ENCODE measurements at places on chromosomes 3 and 15.

DNA sequence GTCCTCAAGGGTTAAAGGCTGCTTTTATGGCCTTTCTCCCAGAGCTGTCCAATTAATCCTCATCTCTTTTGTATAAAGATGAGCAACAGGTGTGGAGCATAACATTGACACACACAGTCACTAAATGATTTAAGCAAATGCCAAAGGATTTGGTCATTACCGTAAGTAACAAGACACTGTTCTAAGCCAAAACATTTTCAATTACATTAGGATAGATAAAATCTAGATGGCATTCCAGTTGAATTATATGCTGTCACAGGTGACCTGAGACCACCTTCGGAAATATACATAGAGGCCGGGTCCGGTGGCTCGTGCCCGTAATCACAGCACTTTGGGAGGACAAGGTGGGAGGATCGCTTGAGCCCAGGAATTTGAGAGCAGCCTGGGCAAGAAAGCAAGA is 105.3 kb upstream of the UBE3A start:
- no peak for DNase-seq

DNA sequence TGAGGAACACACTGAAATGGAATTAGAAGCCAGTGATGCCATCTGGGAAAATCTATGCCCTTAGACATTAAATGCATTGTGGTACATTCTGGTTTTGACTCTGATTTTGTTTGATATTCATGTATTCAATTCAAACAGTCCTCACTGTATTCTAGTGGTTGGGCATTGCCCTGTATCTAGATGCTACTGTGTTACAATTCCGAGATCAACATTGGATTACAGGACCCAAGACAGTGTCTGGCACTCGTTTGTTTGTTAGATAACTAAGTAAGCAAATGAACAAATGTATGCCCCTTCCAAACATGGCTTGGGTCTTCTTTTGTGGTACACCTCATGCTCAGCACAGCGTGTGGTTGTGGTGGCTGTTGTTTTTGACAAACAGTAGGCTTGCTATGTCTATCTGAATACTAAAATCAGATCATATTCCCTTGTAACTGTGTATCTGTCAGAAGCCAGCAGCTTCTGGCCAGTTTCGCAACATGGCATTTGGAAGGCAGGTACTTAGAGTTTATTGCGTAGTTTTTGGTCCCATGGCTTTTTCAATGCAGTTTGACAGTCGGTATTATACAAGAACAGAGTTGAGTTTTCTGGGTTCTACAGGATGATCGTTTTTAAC is 5.7 kb downstream of the FILIP1L start:
- DNase-seq, result no peak

GRCh38 chr15:40955141-40955903 is 2.1 kb downstream of the CHAC1 start:
- no peak for DNase-seq

- peak; percentile 84 for DNase-seq
These were observed 115.8 kb downstream of the EPHA3 start for GRCh38 chr3:89223188-89223587.

DNA sequence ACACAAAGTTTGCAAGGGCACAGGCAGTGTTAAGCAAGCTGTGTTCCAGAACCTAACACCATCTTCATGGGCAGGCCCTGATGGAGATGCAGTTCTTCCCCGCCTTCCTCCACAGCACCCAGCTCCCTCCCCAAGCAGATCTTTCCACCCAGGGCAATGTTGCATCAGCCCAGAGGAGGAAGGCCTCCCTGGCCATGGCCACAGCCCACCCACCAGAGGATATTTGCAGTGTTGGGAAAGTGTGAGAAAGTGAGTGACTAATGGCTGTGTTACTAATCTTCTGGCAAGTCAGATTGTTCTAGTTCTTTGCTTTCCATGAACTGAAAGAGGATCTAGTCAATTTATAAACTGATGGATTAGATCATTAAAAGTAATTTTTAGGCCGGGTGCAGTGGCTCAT is 42.0 kb upstream of the ATP10A start:
- DNase-seq, result no peak

DNA sequence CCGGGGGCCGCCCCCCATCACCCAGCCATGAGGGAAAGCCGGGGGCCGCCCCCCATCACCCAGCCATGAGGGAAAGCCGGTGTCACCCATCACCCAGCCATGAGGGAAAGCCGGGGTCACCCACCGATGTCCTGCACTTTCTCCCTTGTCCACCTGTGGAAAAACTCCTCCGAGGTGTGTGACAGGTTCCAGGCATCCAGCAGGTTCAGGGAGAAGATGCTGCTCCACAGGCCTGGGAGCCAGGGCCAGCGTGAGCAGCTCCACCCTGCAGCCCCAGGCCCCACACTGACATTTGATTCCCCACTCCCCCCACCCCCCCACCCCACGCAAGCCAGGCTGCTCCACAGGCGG is 15.5 kb upstream of the EHD4 start:
- no peak for DNase-seq

DNA sequence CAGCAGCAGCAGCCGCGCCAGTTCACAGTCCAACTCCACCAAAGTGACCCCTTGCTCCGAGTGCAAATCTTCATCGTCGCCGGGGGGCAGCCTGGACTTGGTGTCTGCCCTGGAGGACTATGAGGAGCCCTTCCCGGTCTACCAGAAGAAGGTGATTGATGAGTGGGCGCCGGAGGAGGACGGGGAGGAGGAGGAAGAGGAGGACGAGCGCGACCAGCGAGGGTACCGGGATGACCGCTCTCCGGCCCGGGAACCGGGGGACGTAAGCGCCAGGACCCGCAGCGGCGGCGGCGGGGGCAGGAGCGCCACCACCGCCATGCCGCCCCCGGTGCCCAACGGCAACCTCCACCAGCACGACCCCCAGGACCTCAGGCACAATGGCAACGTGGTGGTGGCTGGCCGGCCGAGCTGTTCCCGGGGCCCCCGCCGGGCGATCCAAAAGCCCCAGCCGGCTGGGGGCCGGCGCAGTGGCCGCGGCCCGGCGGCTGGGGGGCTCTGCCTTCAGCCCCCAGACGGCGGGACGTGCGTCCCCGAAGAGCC is 224.1 kb upstream of the IL12A start:
- no peak for DNase-seq

DNA sequence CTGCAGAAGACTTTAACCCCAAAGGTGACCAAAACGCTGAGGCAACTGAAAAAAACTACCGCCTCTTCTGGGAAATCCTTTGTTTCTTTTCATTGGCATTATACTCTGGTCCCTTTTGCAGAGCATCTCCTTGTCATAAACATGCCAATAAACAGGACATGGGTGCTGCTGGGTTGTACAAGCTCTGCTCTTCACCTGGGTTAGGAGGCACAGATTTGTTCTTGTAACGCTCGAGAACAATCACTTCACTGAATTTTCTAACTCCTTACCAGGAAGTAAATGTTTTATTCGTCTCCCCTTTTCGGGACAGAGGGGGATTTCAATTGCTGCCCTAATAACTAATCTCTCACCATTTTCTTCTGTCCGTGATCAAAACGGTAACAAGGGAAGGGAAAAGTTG is 1.3 kb downstream of the PLCH1 start:
- DNase-seq, result no peak

GRCh38 chr15:91860498-91860897 is 7.0 kb downstream of the SLCO3A1 start:
- DNase-seq, result no peak

DNA sequence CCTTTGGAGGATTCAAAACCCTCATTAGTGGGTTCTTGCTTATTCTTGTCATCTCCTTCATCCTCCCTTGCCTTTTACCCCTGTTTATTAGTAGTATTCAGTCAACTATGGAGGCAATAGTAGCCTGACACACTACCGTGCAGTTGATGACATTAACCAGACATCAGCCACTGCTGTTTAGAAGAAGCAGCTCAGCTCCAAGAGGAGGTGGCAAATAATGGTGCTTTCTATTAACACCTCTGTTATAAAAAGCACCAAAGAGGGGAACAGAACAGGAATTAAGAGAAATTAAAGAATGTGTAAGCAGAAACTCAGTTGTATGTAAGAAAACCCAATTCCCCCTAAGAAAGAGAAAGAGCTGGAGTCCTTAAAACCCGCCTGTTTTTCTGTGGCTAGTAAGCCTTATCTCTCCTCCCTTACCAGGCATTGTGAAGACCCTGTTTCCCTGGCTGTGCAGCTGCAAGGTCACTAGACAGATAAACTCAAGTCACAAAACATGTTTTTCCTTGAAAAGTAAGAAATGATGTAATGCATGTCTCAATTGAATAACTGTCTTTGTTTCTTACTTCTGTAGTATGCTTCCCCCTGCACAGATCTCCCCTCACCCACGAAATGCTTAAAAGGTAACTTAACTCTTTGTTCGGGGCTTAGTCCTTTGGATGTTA is 21.2 kb downstream of the CCR4 start:
- DNase-seq, result no peak

DNA sequence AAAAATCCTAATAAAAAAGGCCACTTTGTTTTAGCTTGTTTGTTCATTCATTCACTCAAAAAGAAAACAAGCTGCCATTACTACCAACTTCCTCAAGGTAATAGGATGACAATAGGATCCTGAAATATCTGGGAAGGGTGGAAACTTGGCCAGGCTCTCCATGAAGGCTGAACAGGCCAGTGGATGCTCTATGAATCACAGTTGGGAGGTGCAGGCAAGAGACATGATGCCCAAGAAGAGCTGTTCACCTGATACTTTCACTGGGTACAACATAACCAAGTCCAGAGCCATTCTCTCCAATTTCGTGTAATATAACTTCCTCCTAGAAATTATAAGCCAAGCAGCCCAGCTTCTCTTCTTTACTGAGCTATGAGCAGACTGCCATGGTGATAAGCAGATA is 37.3 kb downstream of the NMNAT3 start:
- DNase-seq, result no peak

DNA sequence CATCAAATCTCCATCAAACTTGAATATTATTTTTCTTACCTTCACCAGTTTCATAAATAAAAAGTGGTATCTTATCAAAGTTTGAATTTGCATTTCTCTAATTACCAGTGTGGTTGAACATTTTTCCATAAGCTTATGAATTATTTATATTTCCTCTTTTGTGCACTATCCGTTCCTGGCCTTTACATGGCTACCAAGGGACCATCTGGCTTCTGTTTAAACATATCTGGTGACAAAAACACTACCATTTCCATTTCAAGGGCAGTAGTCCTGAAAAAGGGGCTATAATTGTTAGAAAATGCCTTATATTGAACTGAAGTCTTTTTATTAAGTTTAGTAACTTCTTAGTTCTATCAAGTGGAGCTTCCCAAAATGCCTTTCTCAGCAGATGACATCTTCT is 44.3 kb upstream of the TM4SF4 start:
- no peak for DNase-seq

DNA sequence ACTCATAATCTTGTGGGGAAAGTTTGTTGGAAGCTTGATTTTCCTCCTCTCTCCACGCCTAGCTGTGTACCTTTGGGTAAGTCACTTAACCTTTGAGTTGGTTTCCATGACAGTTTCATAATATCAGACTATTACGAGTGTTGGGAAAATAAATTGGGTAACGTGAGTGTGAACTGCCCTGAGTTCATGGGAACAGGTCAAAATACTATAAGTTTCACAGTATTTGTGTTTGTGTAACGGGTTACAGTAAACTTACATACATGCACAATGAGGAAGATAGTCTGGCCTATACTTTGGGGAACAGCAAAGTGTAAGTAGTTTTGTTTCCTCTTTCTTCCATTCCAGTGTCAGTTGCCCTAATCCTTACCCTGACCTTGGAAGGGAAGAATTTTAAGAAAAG is 509.9 kb downstream of the MECOM start:
- no peak for DNase-seq

GRCh38 chr3:42639192-42639591 is 14.3 kb upstream of the ZBTB47 start:
- no peak for DNase-seq

DNA sequence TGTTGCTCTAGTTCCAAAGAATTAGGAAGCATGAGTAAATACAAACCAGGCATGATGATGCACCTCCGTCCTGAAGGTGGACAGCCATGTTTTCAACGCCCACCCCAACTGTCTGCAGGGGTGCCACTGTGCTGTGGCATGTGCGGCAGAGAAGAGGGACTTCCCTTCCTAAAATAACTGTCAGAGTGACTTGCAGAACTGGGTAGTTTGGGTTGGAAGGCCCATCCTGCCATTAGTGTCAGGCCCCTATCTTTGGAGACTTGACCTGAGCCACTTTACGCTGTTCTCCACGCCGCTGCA is 17.4 kb upstream of the STAB1 start:
- DNase-seq, result no peak

DNA sequence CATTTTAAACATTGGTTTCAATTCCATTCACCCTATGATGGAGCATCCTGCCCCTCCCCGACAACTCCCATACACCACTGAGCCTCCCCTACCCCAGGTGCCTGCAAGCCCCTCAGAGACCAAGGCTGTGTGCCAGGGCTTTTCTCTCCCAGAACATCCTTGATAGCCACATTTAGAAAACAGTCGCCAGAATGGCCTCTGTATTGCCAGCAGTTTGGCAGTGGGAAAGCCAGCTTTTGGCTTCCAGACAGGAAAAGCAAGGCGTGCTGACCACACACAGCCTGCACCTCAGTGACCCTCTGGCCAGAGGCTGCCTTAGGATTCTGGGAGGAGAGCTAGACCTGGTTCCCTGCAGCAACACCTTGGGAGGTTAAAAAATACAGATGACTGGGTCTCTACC is 18.2 kb upstream of the HRH1 start:
- no peak for DNase-seq

- no peak for DNase-seq
These were observed 47.3 kb downstream of the ZDHHC19 start for GRCh38 chr3:196163666-196164493.

DNA sequence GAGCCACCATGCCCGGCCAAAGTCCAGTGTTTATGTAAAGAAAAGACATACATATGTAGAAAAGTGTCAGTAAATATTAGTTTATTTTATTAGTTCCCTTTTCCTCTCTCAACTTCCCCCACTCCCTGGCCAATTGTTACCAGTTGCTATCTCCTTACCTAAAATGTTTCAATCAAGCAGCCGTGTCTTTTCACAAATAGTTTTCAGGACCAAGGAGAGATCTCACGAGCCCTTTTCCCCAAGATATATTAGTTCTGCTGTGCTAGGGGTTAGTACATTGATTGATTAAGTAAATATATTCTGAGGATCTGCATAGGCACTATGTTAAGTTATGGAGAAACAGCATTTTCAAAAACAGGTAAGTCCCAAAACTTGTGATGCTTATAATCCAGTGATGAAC is 87.4 kb downstream of the ZIC4 start:
- no peak for DNase-seq

- DNase-seq, result no peak
These were observed 288.9 kb downstream of the ZBBX start for GRCh38 chr3:167091226-167091625.

DNA sequence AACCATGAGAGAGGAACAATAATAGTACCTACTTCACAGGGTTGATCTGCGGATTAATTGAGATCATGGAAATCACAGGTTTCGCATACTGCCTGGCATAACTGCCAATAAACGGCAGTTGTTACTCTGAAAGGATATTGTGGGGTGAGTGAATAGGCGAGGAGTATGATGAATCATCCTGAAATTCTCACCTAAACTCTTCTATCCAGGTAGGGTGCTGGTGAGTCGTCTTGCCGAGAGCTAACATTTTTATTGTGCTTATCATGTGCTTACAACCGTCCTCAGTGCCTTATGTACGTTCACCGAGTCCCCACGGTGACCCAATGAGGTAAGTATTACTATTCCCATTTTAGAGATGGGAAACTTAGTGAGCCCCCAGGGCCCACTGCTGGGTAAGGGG is 52.4 kb upstream of the SRGAP3 start:
- no peak for DNase-seq
